ENCODE measurements at places on chromosomes 3 and 15.
A peak's percentile ranks its signal among the peaks of the same experiment; 100 is the strongest.

DNA sequence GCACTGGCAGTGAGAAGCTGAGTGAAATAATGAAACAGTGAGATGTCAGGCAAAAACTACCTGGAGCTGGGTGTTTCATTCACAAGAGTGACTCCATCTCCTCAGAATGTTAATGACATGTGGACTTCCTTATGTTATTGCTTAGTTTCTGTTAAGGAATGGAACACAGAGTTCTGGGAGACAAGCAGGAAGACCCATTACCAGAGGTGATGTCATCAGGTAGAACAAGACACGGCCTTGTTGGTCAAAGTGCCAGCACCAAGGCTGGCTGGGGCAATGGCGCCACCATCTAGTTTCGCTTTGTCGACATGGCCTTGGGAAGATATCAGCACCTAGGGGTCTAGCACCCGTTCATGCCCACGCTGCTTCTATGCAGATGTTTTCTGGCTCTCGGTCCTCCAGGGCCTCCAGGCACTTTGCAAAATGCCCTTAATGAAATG lies 252.2 kb downstream of the FAM43A start:
- DNase-seq: no peak

GRCh38 chr3:17054301-17054981 lies 169.7 kb downstream of the PLCL2 start:
- DNase-seq: peak; percentile 44

- no peak for DNase-seq
These were observed 135.4 kb upstream of the MB21D2 start for GRCh38 chr3:193053046-193053435.

GRCh38 chr3:65751123-65751700 lies 287.5 kb downstream of the MAGI1 start:
- DNase-seq: peak; percentile 4

DNA sequence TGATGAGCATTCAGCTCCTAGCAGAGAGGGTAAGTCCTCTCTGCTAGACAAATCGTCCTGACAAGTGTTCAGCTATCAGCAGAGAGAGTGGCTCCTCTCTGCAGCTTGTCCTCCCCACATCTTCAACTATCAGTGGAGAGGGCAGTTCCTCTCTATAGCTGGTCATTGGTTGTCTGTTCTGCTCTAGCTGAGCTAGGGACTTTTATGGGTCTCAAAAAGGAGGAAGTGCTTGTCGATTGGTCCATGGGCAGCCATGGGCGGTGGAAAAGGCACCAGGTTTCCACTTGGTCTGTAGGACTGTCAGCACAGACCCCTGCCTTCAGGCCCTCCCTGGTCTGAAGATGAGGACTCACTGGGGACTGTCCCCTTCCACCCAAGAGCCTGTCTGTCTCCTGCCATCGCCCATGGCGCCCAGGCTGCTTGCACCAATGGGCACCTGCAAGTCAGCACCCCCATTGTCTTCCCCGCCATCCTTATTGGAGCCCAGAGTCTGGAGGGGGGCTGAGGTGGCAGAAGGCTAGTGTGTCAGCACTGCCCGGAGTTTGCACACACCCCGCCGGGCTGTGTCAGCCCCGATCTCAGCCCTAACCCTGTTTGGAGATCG lies 264.7 kb downstream of the ZBBX start:
- DNase-seq: no peak
